ENCODE measurements at places on chromosomes 12 and 14.

- H3K27ac ChIP-seq, result no peak overlapping the region
- H3K36me3 ChIP-seq, result no peaks in the 10 kb centered on the region
- DNase-seq, result no peak
- no peaks in the 10 kb centered on the region for H3K4me1 ChIP-seq
Measured at GRCh38 chr12:121202407-121203355, 7.2 kb upstream of the P2RX4 start.

DNA sequence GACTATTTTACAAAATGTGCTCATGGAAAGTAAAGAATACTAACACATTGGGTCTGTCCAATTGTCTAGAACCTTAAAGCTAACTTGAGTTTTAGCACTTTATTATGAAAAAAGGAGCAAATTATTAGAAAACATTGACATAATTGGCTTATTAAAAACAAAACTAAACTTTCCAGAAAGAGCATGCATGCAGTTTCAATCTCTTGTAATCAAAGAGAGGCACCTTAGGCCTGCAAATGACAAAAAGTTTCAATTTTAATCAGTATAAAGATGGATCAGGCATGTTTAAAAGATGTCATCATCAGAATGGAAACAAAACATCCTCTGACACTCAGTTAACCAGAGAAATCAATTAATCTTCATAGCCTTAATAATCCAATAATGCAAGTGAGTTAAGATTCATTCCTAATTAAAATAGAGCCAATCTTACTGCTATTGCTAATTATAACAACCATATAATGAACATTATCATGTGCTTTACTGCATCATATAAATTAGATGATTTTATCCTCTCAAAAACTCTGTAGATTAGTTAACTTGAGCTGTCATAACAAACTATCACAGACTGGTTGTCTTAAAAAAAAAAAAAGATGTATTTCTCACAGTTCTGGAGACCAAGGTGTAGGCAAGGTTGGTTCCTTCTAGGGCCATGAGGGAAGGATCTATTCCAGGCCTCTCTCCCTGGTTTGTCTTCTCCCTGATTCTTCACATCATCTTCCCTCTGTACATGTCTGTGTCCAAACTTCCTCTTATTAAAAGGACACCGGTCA, 131.4 kb downstream of the RPAP3 start:
- no peak overlapping the region for H3K4me3 ChIP-seq
- no peak for DNase-seq
- no peaks in the 10 kb centered on the region for H3K36me3 ChIP-seq
- no peaks in the 10 kb centered on the region for H3K4me1 ChIP-seq

DNA sequence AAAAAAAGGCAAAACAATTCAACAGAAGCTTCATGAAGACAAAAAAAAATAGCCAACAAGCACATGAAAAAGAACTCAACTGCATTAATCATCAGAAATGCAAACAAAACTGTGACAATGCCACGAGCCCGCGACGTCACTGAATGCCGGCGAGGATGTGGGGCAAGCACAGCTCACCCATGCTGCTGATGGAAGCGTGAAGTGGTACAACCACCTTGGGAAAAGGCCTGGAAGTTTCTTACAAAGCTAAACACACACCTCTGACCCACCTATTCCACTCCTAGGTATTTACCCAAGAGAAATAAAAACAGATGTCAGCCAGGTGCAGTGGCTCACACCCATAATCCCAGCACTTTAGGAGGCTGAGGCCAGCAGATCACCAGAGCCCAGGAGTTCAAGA, 10.5 kb downstream of the BTBD6 start:
- no peaks in the 10 kb centered on the region for H3K4me1 ChIP-seq
- no peaks in the 10 kb centered on the region for H3K36me3 ChIP-seq
- H3K4me3 ChIP-seq, result no peak overlapping the region
- H3K27ac ChIP-seq, result no peak overlapping the region

DNA sequence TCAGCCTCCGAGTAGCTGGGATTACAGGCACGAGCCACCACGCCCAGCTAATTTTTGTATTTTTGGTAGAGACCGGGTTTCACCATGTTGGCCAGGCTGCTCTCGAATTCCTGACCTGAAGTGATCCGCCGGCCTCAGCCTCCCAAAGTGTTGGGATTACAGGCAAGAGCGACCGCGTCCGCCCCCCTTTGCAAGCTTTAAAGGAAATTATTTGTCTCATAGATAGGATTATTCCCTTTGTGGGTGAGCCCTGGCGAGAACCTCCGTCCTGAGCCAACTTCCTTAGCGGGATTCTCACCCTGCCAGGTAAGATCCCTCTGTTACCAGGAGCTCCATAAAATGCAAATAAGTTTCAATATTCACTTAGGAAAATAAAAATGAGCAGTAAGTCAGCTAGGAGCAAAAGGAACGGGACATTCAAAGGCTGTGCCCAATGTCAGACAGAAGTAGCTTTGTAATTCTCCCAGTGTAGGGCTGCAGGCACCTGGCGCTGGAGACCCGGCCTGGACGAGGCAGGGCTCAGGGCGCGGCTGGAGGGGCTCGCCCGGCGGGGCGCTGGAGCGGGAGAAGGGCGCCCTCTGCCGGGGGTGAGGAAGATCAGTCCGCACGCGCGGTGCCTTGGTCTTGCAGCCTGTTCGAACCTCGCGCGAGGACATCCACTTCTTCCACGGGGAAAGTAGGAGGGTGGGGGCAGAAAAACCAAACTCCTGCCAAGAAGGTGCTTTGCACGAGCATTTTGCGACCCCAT, 47.2 kb upstream of the PLXNC1 start:
- H3K4me3 ChIP-seq, result peak overlapping the region; percentile 71
- no peaks in the 10 kb centered on the region for H3K27me3 ChIP-seq
- peak overlapping the region; percentile 31 for H3K27ac ChIP-seq
- H3K4me1 ChIP-seq, result no peaks in the 10 kb centered on the region

DNA sequence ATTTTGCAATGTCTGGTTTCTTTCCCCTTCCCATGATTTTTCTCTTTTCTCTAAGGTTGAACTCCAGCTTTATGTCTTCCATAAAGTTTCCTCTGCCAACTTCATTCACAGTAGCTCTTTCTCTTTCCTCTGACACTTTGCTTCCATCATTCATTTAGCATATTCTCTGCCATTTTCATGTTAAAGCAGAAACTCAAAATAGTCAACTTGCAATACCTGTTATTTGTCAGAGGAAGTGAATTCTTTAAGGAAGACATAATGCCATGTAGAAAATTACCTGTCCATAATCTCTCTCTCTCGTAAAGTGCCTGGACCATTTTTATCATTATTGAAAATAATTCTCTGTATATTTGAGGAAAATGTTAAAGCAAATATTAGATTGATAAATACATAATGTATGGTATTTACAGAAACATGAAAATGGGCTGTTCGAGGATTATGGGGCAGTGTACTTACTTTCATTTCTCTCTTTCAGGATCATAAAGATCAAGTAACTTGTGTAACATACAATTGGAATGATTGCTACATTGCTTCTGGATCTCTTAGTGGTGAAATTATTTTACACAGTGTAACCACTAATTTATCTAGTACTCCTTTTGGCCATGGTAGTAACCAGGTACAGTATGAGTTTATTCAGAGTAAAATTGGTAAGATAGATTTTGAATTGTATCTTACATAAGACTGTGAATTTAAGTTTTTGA, 12.6 kb downstream of the NEDD1 start:
- no peak for DNase-seq
- H3K4me3 ChIP-seq, result no peak overlapping the region
- no peaks in the 10 kb centered on the region for H3K4me1 ChIP-seq
- H3K27ac ChIP-seq, result no peak overlapping the region
- peaks cover 6% of the 10 kb centered on the region for H3K36me3 ChIP-seq

GRCh38 chr12:24705741-24706358, 243.1 kb downstream of the BCAT1 start:
- DNase-seq, result no peak
- H3K4me1 ChIP-seq, result no peaks in the 10 kb centered on the region
- H3K4me3 ChIP-seq, result no peak overlapping the region
- H3K36me3 ChIP-seq, result no peaks in the 10 kb centered on the region
- no peaks in the 10 kb centered on the region for H3K27me3 ChIP-seq
- H3K27ac ChIP-seq, result no peak overlapping the region

- H3K36me3 ChIP-seq, result no peaks in the 10 kb centered on the region
- no peak for DNase-seq
- H3K27ac ChIP-seq, result no peak overlapping the region
- no peaks in the 10 kb centered on the region for H3K4me1 ChIP-seq
- H3K4me3 ChIP-seq, result no peak overlapping the region
- no peaks in the 10 kb centered on the region for H3K27me3 ChIP-seq
Measured at GRCh38 chr12:28704477-28705169, 444.5 kb upstream of the FAR2 start.

Measured in breast epithelium (tissue), 4 donors.